Epithelial cell of proximal tubule (primary cell): ENCODE measurements at places on chromosomes 6 and 20.

DNA sequence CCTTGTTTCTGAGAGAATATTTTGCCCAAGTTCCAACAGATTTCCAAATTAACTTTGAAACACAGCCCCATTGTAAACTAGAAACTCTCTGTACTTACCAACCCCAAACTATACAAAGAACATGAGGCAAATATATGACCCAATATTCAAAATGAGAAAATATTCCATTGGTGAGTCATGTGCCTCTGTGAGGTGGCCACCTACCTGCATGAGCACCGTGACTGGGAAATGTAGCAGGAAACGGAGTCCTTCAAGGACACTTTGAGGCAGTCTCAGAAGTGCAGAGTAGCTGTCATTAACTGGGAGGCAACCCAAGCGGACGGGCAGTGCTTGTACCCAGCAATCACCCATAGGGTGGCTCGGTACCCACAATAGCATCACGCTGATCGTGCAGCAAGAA, 335.5 kb upstream of the NOX3 start:
- no peak for DNase-seq

DNA sequence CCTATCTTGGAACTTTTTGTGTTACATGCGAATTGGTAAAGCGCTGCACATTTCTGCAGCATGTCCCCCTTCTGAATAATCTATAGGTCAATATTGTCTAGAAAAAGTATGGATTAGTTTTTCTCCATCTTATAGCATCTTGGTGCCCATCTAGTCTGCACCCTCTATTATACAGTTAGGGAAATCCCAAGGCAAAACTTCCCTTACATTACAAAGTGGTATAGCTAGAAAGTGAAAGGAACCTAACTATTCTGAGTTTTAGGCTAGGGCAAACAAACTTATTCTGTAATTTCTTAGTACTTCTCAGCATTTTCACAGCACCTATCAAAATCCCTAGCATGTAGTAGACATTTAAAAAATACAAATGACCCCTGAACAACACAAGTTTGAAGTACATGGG, 133.5 kb upstream of the CCDC28A start:
- no peak for DNase-seq

DNA sequence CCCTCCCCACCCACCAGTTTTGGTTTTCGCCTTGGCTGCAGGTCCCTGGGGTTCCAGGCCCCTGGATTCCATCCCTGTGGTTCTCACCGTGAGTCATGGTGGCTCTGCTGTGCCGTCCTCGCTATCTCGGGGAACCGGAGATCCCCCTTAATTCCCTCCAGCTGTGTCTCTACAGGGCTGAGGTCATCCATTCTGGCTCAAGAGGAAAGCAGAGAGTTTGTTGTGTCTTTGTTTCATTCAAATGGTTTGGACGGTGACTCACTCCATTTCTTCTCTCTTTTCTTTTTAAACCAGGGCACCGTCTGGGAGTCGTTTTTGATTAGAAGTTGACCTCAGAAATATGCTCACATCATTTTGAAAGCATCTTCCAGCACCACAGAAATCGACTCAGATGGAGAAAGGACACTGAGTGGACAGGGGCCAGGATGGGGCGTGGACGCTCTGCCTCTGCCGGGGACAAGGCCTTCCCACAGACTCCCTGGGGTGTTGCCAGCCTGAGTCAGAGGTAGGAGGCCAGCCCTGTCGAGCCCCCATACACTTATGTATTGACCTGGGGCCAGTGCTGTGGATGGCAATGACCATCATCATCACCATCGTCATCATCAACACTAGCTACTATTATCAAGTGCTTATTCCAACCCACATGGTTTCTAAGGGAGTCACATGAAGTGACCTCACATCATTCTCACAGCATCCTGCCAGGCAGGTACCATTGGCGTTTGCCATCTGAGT, 176.2 kb downstream of the NFATC2 start:
- DNase-seq, result peak; percentile 47

- no peak for DNase-seq
These were observed 27.8 kb downstream of the MAP3K4 start for GRCh38 chr6:161019324-161019839.

DNA sequence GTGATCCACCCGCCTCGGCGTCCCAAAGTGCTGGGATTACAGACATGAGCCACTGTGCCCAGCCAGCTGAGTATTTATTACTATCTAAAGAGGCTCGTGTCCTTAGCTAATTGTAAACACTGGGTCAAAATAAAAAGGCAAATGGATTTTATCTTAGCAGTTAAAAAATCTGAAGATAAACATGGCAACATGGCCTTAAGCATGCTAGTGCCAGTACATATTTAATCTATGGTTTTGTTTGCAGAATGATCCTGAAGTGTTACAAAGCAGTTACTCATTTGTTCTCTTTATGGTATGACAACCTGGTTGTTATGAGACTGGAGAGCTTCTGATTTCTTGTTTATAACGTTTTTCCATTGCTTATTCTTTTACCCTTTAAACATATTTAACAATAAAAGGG, 3.9 kb upstream of the KIAA0408 start:
- no peak for DNase-seq

GRCh38 chr6:2179950-2180349, 65.5 kb downstream of the GMDS start:
- DNase-seq, result no peak

- DNase-seq, result no peak
These were observed 20.8 kb downstream of the RALGAPA2 start for GRCh38 chr20:20691477-20692235.
